ENCODE measurements at places on chromosomes 11 and 22.

DNA sequence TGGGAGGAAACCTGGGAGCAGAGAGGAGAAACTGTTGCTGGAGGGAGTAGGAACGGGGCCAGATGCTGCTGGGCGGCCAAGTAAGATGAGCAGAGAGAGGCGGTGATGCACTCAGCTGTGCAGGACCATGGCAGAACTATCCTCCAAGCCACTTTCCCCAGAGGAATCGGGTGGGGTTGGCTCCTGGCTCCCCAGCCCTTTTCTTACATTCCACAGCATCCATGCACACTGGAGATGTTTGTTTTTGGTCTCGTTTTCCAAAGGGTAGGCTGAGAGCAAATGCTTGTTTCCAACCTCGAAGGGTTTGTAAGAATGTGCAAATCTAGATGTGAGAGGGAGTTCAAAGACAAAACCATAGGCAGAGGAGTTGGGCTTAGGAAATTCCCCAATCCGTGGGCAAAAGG, 73.2 kb downstream of the DBX1 start:
- no peak for DNase-seq

DNA sequence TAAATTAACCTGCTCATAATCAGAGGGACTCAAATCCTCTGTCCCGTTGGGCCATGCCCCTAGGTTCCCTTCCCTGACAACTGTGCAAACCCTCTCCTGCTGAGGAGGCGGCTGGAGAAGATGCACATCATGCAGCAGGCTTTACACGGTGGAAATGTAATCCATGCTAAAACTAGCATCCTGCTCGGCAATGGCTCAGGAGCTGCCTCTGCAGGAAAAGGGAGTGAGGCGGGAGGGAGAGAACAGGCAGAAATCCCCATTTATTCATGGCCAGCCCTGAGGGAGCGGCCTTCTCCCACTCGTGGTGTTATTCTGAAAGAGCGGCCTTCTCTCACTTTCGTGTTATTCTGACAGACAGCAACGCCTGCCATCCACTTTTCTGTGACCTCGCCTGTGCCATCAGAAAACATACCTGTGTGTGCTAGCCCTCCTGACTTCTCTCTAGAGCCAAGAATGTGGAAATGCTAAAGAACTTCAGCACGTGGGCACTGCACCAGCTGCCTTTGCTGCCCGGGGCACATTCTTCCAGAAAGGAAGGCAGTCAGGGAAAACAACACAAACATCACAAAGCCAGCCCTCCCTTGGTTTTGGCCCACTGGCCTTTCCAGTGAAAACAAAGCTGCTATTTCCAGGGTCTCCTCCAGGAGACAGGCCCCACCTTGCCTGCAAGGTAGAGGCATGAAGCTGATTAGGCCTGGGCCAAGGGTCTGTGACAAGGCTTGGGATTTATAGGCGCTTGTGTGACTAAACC, 62.9 kb upstream of the BID start:
- no peak for DNase-seq

DNA sequence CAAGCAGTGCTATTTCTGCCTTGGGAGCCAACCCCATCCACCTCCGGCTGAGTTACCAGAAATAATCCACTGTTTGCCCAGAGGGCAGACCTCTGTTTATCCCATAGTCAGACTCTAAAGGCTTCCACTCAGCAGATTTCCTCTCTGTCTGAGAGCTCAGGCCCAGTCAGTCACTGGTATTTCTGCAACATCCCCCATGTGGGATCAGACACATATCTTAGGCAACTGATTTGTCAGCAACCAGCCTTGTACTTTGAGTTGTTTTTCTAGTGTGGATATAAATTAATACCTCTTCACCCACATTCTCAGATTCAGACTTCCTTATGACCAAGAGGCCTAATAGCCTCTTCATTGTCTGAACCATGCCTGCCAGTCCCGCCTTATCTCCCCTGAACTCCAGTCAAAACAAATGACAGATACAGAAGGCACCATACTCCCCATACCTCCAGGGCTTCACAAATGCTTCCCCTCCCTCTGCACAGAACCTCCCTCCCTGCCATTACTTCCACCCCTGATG, 193.6 kb downstream of the FAM76B start:
- no peak for DNase-seq

- no peak for DNase-seq
These were observed 13.4 kb upstream of the P2RY2 start for GRCh38 chr11:73204711-73205121.

- DNase-seq, result no peak
These were observed 2.4 kb downstream of the ZC3H12C start for GRCh38 chr11:110095554-110095953.
